ENCODE measurements at places on chromosomes 2 and 18. TPM values are rescaled to one million over a fixed set of nuclear protein-coding genes. Genes with fewer than 3 reads are reported as not detected.

DNA sequence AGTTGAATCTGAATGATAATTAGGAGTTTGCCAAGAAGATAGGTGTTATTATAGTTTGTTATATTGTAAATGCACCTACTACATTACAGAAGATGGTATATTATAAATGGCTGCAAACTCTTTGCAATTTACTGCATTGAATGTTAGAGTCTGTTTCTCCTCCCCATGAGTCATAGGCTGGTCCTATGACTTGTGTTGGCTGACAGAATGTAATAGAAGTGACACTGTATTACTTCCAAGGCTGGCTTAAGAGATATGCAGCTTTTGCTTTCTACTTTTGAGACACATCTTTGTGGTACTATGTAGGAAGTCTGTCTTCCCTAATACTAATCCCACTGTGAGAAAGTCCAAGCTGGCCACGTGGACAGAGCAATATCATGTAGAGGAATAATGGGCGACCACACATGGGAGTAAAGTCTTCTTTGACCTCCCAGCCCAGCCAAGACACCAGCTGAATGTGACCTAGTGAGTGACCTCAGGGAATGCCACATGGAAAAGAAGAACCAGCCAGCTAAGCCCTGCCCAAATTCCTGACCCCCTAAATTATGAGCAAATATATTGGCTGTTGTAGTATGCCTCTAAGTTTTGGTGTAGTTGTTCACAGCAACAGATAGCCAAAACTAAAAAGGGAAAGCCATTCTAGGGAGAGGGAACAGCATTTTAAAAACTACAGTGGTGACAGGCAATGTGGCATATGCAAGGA lies 6.8 kb upstream of the DDX1 start:
- DNase-seq = no peak

DNA sequence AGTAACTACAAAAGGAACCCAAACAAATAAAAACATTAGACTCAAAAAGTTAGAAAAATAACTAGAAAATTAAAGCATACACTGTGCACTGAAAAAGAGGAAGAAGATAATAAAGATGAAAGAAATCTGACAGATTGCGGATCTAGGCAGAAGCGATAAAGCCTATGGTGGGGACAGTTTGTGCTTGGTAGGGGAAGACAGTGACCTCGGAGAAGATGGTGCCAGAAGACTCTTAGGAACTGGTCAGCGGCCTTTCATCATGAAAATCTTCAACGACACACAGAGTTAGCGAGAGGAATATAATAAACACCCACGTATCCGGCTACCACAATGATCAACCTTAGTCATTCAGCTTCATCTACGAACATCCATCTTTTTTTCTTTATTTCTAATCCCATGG lies 180.5 kb downstream of the HDAC4 start:
- no peak for DNase-seq

DNA sequence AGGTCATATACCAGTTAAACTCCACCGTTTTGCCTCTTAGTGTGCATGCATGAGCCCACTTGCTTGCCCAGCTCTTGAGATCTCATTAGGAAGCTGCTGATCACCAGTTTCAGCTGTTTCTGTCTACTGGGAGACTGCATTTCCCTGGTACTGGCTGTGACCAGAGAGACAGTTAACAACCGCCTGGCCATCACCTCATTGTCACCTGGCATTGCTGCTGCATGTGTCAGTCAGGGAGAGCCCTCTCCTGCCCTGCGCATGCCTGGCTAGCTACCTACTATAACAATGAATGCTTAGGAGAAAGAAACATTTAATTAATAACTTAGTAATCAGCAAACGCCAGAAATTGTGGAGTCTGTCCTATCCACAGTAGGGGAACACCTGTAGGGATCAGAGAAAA lies 265.8 kb upstream of the CYRIA start:
- DNase-seq = no peak

- no peak for DNase-seq
Observed at GRCh38 chr2:105739944-105740530, 4.7 kb upstream of the NCK2 start.

DNA sequence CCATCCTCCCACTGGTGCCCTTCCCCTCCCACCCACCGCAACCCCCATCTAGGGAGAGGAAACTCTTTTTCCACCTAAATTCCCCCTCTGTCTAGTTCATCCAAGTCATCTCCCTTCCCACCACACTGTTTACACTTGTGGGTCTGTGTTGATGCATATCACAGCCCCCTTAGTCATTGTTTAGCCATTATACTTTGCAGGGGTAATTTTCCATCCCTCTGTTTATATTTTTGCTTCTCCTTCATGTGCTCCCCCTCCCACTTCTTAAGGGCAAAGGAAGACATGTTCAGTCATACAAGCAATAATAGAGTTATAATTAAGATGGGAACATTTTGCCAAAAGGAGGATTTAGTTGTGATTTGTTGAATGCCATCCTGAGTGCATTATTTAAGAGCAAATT lies 187.8 kb upstream of the TNP1 start:
- DNase-seq = no peak

- no peak for DNase-seq
Observed at GRCh38 chr18:62044490-62045000, 142.3 kb downstream of the PIGN start.

DNA sequence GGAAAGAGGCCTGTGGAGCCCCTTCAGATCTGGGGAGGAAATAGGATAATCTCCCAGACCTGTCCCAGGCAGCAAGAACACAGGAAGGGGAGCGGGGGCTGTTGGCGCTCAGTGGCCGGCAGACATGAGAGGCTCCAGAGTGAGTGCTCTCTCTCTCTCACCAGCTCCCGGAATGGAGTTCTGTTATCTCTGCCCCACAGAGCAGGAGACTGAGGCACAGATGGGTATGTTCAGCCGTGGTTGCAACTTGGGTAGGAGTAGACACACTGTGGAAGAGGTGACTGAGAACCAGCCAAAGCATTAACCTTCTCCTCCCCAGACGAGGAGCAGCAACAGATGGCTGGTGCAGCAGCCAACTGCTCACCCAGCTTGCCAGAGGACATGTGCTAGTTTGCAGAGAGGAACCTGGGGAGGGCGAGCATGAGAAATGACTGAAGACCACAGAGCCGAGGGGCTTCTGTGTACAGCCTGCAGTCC lies 82.0 kb downstream of the NRP2 start:
- peak; percentile 37 for DNase-seq

- DNase-seq = no peak
Observed at GRCh38 chr2:12071318-12071717, 324.9 kb downstream of the LPIN1 start.

DNA sequence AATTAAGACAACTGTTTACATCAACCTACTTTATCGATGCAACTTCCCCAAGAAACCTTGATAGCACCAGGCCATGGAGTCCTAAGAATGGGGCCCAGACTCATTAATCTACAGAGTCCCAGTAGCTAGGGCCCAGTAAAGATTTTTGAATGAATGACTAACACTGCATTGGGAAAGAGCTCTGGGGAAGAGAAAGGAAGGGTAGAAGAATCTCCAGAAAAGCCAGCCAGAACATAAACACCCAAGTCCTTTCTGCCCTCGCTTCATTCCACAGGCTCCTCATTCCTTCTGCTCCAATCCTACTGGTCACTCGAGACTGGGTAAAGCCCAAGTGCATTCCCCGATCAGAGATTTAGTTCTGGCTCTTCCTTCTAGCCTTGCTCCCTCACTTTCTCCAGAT lies 44.3 kb downstream of the CYRIA start:
- no peak for DNase-seq

GRCh38 chr2:119218478-119219064 lies 5.1 kb upstream of the STEAP3 start:
- no peak for DNase-seq

DNA sequence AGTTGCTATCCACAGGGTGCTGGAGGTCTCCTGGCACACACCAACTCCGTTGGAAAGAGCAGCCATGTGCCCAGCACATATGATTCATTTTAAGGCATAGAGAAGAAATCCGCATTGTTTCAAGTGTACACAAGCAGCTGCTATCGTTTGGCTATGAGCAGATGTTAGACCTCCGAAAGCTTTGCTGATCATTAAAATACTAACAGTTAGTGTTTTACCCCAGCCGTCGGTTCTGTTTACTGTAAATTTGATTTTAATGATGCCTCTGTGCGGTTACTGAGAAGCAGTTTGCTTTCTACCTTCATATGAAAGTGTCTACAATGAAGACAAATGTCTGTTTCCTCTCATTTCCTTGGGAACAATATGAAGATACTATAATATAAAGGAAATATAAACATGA lies 154.9 kb downstream of the PTGR3 start:
- no peak for DNase-seq

DNA sequence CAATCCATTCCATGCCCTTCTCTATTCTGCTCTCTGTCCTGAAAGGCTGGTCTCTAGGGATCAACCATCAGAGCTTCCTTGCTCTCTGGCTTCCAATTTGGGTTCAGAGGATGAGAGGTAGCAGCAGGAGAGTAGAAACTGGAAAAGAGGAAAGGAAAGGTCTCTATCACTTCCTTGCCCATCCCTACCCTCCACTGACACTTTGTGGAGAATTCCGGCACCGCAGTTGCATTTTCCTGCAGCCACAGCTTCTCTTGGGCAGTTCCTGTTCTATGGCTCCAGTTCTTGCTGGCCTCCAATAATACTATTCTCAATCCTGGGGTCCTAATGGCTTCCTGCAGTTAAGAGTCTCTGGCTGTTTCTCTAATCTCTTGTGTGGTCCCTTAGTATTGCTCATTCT lies 13.3 kb upstream of the IMPACT start:
- no peak for DNase-seq

GRCh38 chr18:67961701-67962440 lies 445.4 kb upstream of the DSEL start:
- no peak for DNase-seq

DNA sequence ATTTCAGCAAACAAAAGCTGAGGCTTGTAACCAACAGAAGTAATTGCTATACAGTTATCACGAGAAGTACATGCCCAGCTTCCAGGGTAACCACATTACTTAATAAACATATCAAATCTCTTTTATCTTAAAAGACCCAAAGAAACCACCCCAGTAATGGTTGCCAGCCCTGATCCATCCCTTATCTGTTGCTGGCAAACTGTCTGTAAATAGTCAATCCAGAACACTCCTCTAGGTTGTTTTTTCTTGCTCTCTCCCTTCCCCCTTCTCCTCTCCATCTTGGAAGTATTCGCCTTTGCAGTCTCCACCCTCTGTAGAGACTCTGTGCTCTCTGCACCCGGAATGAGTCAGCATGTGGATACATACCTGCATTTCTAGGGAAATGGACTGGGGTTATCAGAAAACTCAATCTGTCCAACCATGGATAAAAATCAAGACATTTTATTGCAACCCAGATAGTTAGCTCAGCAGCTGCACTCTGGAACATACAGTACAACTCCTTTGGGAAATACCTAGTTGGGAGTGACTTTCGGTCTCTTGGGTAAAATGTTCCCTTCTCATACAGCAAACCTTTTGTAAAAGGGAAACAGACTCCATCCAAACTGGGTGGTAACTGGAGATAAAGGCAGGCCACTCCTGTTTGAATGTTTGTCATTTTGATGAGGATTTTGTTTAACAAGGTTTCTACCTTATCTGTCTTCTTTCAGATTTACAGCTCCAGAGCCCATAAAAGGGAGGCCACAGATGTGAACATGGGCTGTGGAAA lies 123.5 kb upstream of the FOSL2 start:
- DNase-seq = no peak

DNA sequence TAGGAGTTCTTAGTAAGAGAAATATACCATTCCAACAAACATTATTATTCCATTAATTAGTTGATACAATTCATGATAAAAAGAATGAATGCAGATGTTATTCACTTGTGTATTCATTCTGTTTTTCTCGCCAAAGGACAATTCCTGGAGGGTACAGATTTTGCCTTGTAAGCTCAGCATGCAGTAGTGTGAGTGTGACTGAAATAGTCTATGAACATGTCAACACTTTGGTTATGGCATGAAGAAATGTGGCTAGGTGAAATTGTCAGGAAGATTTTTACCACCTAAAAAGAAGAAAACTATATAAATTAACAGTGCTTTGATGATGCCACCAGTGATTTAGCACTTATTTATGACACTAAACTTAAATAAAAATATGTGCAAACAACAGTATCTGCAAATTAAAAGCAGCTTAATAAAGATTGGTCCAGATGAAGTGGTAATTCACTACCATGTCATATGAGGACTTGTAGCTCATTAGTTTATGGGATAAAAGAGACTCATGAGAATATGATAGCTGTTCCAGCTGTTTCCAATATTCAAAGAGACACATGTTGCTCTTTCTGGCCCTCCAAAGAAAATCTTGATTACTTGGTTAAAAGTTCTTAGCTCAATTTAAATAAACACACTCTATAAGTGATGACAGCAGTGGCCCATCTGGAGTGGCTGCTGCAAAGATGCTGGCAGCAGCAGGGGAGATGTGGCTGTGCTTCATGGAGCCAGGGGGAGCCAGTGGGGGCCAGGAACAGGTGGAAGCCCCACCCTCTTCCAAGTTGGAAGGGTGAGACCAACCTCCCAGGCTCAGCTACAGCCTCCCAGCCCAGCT lies 165.0 kb downstream of the CDH19 start:
- no peak for DNase-seq

DNA sequence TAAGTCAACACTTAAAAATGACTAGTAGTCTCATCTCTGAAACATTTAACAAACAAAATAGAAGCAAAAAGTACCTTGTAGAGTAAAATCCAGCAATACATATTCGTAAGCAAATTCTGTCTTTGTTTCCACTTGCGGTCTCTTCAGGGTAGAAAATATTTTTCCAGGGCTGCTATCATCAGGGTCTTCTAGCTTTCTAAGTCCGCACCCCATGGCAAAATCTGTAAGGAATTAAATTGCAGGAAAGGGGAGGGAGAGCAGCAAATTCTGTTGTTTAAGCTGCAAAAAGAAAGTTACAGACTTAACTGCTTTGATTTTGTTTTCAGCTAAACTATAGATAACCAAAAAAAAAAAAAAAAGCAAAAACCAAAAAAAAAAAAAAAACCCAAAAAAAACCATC lies at the start of gene RFTN2:
RFTN2 (minus strand) TSS at position 342 of the 400 bp plus-strand sequence; CDS start at position 213, 129 bp downstream.
- DNase-seq = no peak

- no peak for DNase-seq
Observed at GRCh38 chr2:43000242-43001054, 208.1 kb upstream of the HAAO start.

- no peak for DNase-seq
Observed at GRCh38 chr2:140200764-140201163, 1420.6 kb upstream of the NXPH2 start.

DNA sequence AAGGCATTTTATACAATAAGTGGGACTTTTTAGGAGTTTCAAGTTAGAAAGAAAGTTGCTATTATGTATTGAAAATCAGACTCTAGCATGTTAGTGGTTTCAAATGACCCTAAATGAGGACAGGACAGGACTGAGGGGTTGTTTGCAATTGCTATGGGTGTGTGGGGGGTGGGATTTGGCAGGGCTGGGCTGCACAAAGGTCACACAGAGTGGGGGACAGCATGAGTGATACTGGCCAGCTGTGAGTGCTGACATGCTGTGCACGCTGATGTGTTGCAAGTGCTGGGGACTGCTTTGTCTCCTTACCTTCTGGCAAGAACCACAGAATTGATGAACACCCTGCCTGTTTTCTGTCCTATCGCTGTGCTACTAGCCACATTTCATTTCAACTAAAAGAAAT lies 29.8 kb downstream of the RNMT start:
- no peak for DNase-seq

GDF7 gene
- total RNA-seq = 0.32 TPM

C2orf68 gene
- total RNA-seq = 22.4 TPM

CNGA3 gene
- not detected for total RNA-seq

TBR1 gene
- not detected for total RNA-seq

POMC gene
- total RNA-seq = 10.6 TPM

UGT1A5 gene
- total RNA-seq = not detected

Measured in left cardiac atrium (tissue), 4 donors.